ENCODE measurements at places on chromosomes 12 and 14.
A peak's percentile ranks its signal among the peaks of the same experiment; 100 is the strongest.

GRCh38 chr12:114287821-114288525 is 118.0 kb downstream of the TBX5 start:
- DNase-seq = no peak

DNA sequence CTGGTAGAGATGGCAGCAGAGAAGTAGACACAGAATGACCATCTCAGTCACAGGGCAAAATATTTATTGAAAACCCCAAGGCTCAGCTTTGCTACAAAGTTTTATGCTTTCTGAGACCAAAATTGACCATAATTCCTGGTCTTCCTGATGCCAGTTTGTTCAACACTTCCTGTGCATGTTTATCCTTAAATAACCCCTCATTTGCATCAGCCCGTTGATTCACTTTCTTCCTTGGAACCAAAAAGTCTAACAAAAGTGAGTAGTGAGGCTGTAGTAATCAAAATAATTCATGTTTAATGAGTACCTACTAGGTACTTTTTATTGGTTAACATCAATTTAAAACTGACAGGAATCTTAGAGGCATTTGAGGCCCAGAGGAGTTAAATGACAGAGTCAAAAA is 51.7 kb downstream of the TRHDE start:
- no peak for DNase-seq

DNA sequence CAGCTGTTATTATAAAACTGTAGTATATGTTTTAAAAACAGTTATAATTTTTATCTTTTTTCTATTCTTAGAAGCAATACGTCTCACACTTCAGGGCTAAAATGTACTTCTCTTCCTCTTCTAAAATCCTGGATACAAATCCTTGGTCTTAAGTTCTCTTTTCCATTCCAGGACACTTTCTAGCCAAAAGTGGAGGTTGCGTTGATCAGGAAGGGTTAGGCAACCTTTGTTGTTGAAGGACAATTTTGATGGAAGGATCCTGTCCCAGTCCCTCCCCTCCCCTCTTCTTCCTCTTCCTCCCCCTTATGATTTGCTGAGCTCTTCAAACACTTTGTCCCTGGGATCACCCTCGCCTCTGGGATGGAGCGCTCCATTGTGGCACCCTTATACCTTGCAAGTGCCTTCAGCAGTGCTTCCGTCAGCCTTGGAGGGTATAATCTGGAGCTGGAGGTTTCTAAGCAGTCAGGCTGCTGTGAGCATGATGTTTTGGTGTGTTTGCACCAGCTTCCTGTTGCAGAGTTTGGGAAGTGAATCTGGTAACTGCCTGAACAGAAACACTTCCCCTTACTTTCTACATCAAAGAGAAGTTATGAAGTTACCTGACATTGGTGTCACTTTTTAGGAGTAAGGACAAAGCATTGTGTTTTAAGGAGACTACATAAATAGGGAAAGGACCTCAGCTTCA is 87.4 kb upstream of the SLC38A2 start:
- no peak for DNase-seq

GRCh38 chr12:16605642-16606116 is 283 bp downstream of the LMO3 start:
- no peak for DNase-seq

DNA sequence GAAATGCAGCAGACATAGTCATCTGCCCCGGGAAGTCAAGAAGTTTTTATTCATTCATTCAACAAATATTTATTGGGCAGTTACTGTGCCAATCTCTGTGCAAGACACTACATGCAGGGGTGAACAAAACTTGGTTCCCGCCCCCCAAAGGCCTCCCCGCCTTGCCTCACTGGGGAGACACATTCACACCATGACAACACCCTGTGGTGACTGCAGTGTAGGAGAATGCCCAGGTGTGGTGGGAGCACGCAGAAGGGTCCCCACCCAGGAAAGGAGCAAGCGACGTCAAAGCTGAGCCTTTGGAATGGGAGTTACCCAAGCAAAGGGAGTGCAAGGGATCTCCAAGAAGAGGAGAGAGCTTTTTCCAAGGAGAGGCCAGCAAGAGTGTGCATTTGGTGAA is 1.6 kb upstream of the AQP6 start:
- DNase-seq = no peak

DNA sequence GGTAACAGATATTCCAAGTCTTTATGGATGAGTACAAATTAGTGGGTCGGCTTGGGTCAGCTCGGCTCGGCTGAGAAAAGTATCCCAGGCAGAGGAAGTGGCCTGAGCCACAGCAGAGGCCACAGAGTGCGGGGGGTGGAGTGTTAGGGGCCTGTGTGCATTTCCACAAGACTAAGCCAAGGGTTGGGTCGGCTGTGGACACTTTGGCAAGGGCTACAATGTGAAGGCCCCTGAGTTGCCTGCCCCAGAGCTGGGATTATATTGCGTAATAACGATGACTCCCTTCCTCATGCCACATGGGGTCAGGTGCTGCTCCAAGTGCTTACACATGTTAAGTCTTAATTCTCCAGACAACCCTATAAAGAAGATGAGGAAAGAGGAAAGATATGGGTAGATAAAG is 11.4 kb downstream of the EVL start:
- DNase-seq = no peak

DNA sequence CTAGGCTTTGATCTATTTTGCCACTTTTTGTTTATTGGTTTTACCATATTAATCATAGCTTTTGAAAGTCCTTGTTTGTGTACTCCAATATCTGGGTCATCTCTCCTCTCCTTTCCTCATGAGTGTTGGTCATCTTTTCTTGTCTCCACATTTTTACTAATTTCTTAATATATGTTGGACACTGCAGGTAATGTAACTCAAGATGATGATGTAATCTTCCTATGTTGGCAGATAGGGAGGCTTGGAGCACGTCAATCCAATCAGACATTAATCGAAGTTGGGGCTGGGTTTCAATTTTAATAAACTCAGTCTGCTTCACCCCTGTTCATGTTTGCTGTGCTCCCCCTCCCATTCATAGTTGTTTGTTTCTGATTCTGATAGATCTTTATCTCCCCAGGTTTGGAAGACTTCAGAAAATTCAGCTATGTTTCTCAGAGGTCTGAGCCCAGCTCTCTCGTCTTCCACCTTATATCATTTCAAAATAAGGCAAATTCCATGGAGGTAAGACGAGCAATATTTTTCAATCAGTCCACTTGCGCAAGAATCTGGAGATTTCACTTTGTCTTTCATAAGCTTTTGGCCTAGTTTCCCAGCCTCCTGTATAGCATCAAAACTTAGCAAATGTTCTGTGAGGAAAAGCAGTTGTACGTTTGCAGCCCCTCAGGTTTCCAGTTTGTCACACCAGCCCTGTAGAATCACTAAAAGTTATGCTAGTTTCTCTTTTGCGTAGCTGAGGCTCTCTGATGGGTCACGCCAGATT is 504.1 kb downstream of the TMTC2 start:
- DNase-seq = no peak

GRCh38 chr14:100372357-100373048 is 49.4 kb downstream of the SLC25A47 start:
- no peak for DNase-seq

DNA sequence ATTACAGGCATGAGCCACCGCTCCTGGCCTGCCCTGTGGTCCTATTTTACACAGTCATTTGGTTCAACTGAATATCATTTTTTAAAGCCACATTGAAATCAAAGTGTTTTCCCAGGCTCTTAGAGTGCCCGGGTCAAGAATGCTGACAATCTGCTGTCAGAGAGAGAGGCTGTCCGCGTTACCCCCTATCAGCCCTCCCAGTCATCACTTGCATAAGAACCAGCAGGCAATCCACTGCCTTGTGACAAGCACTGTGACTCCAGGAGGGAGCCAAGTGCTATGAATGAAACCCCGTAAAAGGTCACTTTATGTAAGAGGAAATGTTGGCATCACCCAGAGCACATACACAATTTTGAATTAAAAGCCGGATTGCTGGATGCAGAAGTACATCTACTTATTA is 13.5 kb downstream of the PHLDA1 start:
- no peak for DNase-seq

GRCh38 chr12:54935235-54935951 is 49.2 kb downstream of the TESPA1 start:
- DNase-seq = peak; percentile 92
